ENCODE measurements at places on chromosomes 7 and 10.

DNA sequence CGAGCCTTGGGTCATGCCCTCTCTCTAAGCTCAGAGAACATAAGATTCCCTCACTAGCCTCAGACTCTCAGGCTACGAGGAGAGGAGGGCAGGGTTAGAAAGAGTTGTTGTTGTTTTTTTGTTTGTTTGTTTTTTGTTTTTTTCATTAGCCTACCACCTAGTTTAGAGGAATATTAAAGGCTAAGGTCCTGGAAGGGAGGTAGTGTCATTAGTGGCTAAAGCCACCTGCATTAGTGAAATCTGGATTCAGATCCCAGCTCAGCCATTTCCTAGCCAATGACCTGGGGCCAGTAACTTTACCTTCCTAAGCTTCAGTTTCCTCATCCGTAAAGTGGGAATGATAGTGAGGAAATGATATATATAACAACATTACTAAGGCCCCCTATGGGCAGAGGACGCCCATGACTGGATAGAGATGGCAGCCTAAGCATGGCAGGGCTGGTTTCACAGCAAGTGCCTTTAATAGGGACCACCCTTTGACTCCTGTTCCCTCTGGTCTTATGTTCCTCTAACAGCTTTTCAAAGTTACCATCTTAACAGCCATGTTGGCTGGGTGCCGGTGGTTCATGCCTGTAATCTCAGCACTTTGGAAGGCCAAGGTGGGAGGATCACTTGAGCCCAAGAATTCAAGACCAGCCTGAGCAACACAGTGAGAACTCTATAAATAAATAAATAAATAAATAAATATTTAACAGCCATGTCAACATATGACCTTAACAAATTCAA lies 5.1 kb downstream of the DDIT4 start:
- no peak for DNase-seq

- no peak for DNase-seq
Observed at GRCh38 chr7:30175180-30175579, 40.4 kb downstream of the MTURN start.

GRCh38 chr7:51217804-51218203 lies 98.8 kb downstream of the COBL start:
- DNase-seq: no peak

DNA sequence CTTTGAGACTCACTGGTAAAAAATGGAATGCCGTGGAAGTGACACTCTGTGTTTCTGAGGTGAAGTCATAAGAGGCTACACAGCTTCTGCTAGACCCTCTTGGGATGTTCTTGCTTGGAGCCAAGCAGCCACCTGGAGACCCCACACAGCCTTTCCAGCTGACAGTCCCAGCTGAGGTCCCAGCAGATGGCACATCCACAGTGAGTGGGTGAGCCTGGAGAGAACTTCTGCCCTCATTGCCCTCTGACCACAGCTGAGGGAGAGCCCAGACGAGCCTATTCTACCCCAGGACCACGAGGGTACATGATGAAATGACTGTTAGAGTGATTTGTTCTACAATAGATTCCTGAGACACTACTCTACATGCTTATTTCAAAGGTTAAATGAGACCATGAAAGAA lies 44.3 kb downstream of the CXCL12 start:
- no peak for DNase-seq

- DNase-seq: peak; percentile 95
Observed at GRCh38 chr7:90244909-90245851, at the start of gene CFAP69. Gene CFAP69 (plus strand): TSS chr7:90245174. CDS start chr7:90245425, 251 bp downstream.

DNA sequence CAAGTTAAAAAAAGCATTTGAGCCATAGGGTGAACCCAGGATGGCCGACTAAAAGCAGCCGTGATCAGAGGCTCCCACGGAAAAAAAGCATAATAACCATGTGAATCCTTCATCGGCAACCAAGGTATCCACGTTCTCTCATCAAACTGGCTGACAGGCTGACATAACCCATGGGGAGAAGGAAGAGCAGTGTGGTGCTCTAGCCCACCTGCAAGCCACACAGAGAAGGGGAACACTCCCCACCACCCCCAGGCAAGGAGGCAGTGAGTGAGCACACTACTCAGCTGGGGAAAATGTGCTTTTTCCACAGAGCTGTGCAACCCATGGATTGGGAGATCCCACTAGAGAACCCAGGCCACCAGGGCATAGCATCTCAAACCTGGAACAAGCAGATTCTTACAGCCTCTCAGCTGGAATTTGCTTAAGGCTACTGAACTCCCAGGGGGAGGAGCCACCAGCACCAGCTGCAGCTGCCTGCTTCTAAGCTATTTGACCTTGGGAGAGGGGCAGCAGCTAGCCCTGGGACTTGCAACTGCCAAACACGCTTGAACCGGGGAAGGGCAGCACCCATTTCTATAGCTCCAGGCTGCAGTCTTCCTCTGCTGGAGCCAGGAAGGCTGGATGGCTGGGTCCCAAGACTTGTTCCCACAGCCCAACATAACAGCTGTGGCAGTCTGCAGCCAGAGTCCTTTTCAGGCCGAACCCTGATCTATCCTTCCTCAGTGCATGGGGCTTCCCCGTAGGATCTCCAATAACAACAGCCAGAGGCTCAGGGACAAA lies 178.2 kb upstream of the NRG3 start:
- DNase-seq: peak; percentile 20

GRCh38 chr10:387909-388660 lies 252.8 kb downstream of the ZMYND11 start:
- DNase-seq: no peak

- no peak for DNase-seq
Observed at GRCh38 chr10:110995301-110995700, 75.9 kb downstream of the SHOC2 start.

- no peak for DNase-seq
Observed at GRCh38 chr7:18597754-18598153, 102.2 kb downstream of the HDAC9 start.

GRCh38 chr7:30102281-30102680 lies 32.5 kb upstream of the MTURN start:
- no peak for DNase-seq

GRCh38 chr7:27703181-27703580 lies 36.8 kb upstream of the TAX1BP1 start:
- DNase-seq: no peak

GRCh38 chr10:101710059-101710695 lies 15.2 kb upstream of the FBXW4 start:
- DNase-seq: no peak

- DNase-seq: no peak
Observed at GRCh38 chr10:28949005-28950004, 272.0 kb downstream of the BAMBI start.

DNA sequence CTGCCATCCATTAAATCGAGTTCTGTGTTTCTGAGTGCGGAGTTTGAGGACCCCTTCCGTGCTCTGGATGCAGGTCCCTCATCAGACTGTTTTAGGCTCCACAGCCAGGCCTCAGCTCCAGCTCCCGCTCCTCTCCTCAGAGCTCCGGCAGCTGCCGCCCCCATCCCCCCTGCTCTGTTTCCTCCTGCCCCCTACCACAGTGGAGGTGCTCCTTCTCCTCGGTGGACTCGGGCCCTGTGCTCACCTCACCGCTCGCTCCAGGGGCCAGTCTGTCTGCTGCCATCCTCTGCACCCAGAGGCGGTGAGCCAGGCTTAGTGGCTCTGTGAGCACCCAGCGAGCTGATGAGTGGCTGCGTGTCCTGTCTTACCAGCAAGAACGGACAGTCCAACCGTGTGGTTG lies 21.4 kb upstream of the PRKAR1B start:
- no peak for DNase-seq

DNA sequence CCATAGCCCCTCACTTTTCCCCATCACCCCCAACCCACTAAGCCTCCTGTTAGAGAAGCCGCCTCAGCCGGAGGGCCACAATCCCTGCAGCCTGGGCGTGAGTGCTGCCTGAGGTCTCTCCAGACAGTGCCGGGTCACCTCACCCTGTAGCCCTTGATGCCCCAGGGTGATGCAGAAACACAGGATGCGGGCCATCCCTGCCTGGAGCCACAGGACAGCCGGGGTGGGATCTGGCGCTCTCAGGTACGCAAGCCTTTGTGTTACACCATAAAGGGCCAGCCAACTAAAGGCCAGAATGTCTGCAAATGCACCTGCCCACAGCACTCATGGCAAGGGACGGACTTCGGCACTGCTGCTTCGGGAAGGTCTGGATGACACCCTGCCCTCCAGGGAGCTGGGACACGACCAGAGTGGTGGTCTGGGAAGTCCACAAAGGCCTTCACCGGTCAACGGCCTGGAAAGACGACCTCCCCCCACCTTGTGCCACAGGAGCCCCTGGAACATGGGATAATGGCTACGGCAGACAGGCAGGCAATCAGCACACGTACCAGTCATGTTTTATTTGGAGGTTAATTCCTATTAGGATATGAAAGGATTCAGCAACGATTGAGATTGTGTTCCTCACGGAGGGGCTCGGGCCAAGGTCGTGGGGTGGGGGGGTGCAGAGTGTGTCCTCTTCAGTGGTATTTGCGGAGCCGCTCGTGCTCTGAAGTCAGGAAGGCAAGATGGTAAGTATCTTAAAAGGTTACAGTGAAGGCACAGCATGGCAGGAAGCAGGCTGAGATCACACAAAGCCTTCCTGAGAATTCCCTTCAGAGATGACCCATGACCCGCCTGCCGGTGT lies 8.1 kb downstream of the ATP5MF start:
- no peak for DNase-seq

DNA sequence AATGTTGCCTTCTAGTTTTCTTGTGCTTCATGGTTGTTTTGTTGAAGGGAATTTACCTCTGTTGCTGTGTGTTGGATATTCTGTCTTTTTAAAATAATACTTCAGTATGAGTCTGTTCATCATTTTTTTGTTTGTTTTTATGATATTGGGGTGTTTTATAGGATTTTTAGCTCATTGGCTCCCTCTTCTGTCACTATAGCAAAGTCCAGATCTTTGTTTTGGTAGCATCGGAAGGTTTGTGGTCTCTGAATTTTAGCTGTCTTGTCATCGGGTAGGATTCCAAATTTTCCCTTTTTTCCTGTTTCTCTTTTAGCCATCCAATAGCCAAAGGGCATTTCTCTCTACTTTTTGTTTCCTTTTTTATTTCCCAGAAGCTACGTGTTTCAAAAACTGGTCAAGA lies 91.4 kb downstream of the EXOC4 start:
- no peak for DNase-seq
